ENCODE measurements at places on chromosomes 4 and X. TPM values are rescaled to one million over a fixed set of nuclear protein-coding genes. Genes with fewer than 3 reads are reported as not detected.
A peak's percentile ranks its signal among the peaks of the same experiment; 100 is the strongest.

TMEM150C gene
- 0.98 TPM for total RNA-seq

MCF2 gene
- not detected for total RNA-seq

PRDX4 gene
- 60.6 TPM for total RNA-seq

GRCh38 chr4:54289316-54289715 is 60.2 kb downstream of the PDGFRA start:
- H3K27me3 ChIP-seq = 0 out of 2 replicates have a peak, but pooled peaks cover 4% of the 10 kb centered on the region
- no peaks in the 10 kb centered on the region for H3K4me1 ChIP-seq
- no peaks in the 10 kb centered on the region for H3K36me3 ChIP-seq
- H3K4me3 ChIP-seq = no peak overlapping the region

DNA sequence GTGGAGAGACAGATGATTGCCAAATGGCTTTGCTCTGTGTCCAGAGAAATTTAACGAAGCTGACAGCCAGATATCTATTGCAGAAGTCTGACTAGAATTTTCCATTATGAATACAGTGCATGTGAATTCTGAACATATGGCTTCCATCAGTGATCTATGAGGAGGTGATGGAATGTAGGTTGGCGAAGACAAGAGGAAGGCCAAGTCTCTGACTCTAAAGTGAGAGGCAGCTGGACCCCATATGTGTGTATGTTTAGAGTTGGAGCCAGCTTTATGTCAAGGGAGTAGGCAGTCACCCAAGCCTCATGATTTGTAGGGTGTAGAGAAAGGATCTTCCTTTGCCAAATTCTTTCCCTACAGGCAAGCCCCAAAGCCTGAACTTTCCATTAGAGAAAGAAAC is 76.2 kb upstream of the TEX13D start:
- no peak overlapping the region for H3K4me3 ChIP-seq
- no peaks in the 10 kb centered on the region for H3K4me1 ChIP-seq
- no peaks in the 10 kb centered on the region for H3K36me3 ChIP-seq
- DNase-seq = no peak

DNA sequence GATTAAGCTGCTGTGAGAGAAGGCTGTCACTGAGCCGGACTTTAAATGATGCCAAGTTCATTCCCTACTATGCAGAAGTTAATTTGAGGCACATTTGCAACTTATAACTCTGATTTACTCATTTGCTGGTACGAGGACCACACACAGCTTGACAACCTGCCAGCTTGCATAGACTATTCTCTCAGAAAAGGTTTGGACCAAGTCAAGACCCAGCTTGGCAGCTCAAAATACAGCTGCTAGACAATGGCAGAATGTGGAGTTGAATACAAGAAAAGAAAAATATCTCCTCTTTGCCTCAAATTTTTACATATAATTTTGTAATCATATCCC is 338.9 kb downstream of the DHX15 start:
- H3K27me3 ChIP-seq = peaks cover 19% of the 10 kb centered on the region
- no peak for DNase-seq
- H3K4me1 ChIP-seq = no peaks in the 10 kb centered on the region
- no peaks in the 10 kb centered on the region for H3K36me3 ChIP-seq
- no peak overlapping the region for H3K4me3 ChIP-seq

DNA sequence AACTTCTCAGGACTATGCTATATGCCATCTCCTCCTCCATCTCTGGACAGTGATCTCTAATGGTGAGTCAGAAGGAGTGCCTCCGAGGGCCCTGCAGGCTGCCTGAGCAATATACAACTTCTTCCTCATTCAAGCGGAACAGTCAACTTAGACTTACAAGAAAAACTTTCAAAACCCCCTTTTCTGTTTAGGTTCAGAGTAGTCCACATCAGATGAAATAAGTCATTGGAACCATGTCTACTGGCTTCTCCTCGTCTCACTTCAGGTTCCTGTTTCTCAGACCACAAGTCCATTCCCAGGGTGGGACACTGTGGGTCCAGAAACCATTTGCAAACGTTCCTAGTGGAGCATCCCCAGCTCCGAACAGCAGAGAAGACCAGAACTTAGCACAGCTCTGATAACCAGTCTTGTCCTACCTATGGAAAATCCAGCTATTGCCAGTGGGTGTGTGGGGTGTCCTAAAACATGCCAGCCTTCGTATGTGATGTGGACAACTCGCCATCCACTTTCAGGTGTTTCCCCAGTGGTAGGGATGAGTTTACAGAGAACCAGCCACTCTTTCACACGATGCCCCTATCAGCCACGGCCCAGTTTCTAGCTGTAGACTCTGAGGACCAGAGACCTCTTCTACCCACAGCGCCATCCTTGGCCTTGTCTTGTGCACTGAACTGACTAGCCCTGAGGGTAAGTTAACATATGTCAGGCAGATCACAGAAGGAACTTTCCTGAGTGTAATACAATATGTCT is 32.7 kb upstream of the NKRF start:
- no peaks in the 10 kb centered on the region for H3K27me3 ChIP-seq
- no peak for DNase-seq
- H3K4me1 ChIP-seq = no peaks in the 10 kb centered on the region
- H3K36me3 ChIP-seq = no peaks in the 10 kb centered on the region

AASDH gene
- total RNA-seq = 11.5 TPM

RHOXF2B gene
- total RNA-seq = not detected

RBMXL3 gene
- not detected for total RNA-seq

- H3K27me3 ChIP-seq = no peaks in the 10 kb centered on the region
- H3K4me3 ChIP-seq = no peak overlapping the region
- peaks cover 26% of the 10 kb centered on the region for H3K4me1 ChIP-seq
- H3K36me3 ChIP-seq = no peaks in the 10 kb centered on the region
Observed at GRCh38 chr4:87521757-87522374, 7.3 kb downstream of the SPARCL1 start.

TLL1 gene
- 0.45 TPM for total RNA-seq

DNA sequence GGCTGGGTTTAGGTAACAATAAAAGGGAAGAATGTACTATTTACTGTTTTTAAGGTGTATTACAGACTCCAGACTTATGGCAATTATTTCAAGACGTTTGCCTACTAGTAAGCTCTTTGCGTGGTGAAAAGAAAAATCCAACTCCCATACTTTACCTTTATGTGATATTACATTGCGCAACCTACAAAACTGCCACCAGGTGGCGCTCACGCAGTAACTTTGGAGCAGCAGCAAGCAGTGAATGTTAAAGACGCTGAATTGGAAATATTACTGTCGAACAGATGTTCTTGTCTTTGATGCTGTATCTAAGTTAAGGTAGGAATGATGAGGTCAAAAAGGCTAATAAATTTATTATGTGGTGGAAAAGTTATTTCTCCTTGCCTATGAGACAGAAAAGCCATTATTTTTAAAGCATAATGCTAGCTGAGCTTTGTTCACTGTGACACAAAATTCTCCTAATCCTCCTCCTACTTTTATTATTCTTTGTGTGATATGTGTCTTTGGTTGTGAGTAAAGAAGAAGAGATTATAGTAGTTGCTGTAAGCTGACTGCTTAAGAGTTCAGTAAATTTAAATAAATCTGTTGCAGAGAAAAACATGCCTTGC is 1099.8 kb upstream of the TENM3 start:
- no peaks in the 10 kb centered on the region for H3K27me3 ChIP-seq
- H3K4me1 ChIP-seq = no peaks in the 10 kb centered on the region
- no peaks in the 10 kb centered on the region for H3K36me3 ChIP-seq

DNA sequence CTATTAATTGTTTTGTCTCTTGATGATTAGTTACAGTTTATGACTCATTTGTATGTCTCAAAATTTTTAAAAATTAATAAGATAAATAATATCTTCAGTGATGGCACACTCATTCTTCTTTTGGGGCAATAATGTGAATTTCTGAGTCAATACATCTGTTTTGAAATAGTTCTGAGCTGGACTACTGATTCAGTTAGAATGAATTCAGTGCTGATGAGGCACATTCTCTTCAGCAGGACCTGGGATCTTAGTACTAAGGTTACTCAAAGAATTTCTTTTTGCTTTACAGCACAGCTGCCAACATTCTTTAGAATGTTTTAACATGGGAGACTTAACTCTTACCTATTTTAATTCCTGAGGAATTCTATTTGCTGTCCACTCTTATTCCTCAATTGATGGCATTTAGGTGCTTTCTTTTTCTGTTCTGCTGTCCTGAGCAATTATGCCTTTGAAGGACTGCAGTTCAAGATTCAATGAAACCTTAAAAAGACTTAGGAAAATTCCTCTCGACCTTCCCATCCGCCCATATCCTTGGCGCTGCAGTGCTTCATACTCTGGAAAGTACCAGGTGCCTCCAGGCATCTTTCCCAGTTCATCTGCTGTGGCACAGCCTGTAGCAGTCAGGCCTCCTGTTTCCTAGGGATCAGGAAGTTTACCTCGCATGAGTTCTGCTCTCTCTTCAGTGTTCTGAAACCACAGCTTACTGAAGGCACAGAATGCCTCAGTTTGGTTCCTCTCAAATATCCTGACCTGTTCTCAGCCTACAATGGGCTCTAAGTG is 213.7 kb downstream of the FSTL5 start:
- no peak for DNase-seq
- no peaks in the 10 kb centered on the region for H3K27me3 ChIP-seq
- H3K4me3 ChIP-seq = no peak overlapping the region
- no peak overlapping the region for H3K27ac ChIP-seq
- no peaks in the 10 kb centered on the region for H3K4me1 ChIP-seq

DNA sequence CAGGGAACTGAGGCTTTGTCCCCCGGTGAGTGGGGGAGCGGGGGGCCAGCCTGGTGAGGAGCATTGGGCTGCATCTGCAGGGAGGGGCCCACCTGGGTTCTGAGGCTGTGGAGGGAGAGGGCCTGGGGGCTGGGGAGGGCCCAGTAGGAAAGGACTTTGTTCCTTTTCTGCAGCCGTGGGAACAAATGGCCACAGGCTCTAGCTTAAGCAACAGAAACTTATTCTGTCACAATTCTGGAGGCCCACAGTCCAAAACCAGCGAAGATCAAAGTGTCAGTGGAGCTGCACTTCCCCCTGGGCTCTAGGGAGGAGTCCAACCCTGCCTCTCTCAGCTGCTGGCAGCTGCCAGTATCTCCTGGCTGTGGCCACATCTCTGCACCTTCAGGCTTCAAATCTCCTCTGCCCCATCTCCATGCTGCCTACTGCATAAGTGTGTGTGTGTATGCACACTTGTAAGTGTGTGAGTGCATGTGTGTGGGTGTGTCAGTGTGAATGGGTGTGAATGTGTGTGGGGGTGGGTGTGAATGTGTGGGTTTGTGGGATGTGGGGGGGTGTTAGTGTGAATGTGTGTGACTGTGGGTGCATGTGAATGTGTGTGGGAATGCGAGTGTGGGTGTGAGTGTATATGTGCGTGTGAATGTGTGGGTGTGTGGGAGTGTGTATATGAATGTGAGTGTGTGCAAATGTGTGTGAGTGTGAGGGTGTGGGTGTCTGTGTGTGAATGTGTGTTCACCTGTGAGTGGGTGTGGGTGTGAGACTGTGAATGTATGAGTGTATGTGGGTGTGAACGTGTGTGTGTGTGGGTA is 204.5 kb upstream of the PSAPL1 start:
- H3K4me3 ChIP-seq = no peak overlapping the region
- DNase-seq = no peak
- H3K27me3 ChIP-seq = no peaks in the 10 kb centered on the region
- no peak overlapping the region for H3K27ac ChIP-seq

UGT2B17 gene
- not detected for total RNA-seq

- no peaks in the 10 kb centered on the region for H3K4me1 ChIP-seq
- H3K27me3 ChIP-seq = no peaks in the 10 kb centered on the region
- no peaks in the 10 kb centered on the region for H3K36me3 ChIP-seq
- no peak overlapping the region for H3K27ac ChIP-seq
- peak; percentile 16 for DNase-seq
Observed at GRCh38 chr4:148716431-148717052, 274.3 kb upstream of the NR3C2 start.

COL25A1 gene
- not detected for total RNA-seq

PCDH18 gene
- 0.40 TPM for total RNA-seq

DNA sequence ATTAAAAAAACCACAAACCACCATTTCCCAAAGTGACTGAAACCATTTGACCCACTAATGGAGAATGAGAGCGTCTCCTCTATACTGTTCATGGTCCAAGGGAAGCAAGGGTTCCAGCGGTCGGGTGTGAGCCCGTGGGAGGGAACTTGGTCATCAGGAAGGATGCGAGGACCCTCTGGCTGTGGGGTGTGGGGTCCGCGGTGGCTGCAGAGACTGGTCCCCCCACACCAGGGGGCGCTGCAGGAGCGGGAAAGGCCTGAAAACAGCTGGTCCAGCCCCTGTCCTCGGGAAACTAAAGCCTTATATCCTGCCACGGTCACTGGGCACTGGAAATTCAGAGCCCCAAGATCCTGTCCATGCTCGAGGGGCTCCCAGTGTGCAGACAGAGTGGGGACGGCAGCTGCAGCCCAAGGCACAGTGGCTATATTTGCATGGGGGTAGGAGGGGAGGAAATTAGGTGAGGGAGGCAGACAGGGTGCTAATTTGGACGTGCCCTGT is 4.3 kb downstream of the BLOC1S4 start:
- DNase-seq = peak; percentile 85
- H3K4me1 ChIP-seq = peaks cover 10% of the 10 kb centered on the region
- no peaks in the 10 kb centered on the region for H3K36me3 ChIP-seq
- H3K27me3 ChIP-seq = no peaks in the 10 kb centered on the region
- no peak overlapping the region for H3K4me3 ChIP-seq

DNA sequence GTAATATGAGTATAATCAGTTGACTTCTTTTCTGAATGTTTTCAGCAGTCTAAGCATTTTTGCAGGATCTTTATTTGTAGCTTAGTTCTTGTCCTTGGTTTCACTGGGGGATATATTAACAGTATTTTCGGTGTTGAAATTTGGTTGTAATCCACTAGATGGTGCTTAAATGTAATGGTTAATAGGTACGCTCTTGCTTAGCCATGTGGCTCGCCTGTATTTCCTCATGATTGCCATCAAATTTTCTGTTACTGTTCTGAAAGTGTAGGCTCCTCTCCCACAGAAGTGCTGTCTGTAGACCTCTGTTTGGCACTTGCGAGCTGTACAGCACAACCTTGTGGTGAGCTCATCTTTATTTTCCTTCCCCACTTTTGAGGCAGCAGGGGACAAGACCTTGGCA is 3.9 kb upstream of the FAAH2 start:
- H3K36me3 ChIP-seq = no peaks in the 10 kb centered on the region
- 0 out of 2 replicates have a peak, but pooled peaks cover 9% of the 10 kb centered on the region for H3K4me1 ChIP-seq
- H3K4me3 ChIP-seq = no peak overlapping the region
- no peaks in the 10 kb centered on the region for H3K27me3 ChIP-seq

GRCh38 chrX:149759824-149760223 is 14.0 kb upstream of the HSFX1 start:
- H3K4me3 ChIP-seq = no peak overlapping the region
- H3K36me3 ChIP-seq = no peaks in the 10 kb centered on the region
- peaks cover 76% of the 10 kb centered on the region for H3K27me3 ChIP-seq
- DNase-seq = no peak
- no peaks in the 10 kb centered on the region for H3K4me1 ChIP-seq
- no peak overlapping the region for H3K27ac ChIP-seq

DNA sequence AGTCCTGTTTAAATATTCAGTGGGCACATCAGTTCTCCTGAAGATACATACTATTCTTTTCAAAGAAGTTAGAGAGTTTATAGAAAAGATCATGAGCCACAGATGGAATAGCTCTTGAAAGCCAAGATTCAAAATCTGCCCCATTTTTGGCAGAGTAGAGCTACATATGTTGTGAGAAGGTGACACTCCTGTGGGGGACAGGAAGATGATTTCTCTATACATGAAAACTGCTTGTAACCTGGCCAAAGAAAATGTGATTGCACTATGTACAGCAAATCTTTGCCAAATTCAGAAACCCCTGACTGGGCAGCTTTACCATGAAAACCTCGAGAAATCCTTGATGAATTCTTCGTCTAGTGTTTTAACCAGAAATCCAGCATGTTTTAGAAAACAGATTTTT is 44.9 kb downstream of the GPM6A start:
- no peaks in the 10 kb centered on the region for H3K36me3 ChIP-seq
- DNase-seq = no peak
- no peak overlapping the region for H3K27ac ChIP-seq
- H3K27me3 ChIP-seq = no peaks in the 10 kb centered on the region
- H3K4me1 ChIP-seq = no peaks in the 10 kb centered on the region
- H3K4me3 ChIP-seq = no peak overlapping the region

CYLC1 gene
- not detected for total RNA-seq

All from PC-9 (cell line).